Fibroblast of the conjunctiva (primary cell): ENCODE measurements at places on chromosomes 3 and 15.

- no peak for DNase-seq
Observed at GRCh38 chr15:93477188-93477587, 388.2 kb upstream of the RGMA start.

DNA sequence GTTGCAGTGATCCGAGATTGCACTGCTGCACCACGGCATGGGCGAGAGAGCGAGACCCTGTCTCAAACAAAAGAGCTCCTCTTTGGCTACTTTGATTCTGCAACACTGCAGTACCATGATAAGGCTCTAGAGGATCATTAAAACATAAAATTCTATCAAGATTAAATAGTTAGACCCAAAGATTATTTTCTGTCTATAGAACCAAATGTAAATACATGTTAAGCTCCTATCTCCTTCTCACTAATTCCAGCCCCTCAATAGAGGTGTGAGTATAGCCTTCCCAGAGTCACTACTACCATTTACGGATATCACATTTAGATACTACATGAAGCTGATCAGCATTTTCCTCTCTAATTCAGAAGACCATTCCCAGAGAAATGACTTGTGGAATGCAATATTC lies 4.3 kb upstream of the MUC13 start:
- DNase-seq: no peak

DNA sequence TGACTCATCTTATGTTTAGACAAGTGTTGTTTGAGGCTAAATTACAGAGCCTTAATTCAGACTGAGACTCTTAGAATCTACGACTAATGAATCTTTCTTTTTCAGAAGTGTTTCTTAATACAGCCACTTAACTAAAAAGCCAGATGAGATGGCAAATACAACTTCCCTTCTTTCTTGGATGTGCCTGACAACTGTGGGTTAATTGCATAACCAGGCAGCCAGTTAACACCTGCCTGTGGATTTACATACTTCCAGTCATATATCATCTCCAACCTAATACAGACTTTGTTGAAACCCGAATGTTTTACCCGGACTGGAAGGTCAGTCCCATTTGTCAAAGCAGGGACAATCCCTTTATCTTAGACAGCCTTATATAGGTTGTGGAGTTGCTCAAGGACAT lies 297.6 kb downstream of the VPS13C start:
- DNase-seq: no peak

DNA sequence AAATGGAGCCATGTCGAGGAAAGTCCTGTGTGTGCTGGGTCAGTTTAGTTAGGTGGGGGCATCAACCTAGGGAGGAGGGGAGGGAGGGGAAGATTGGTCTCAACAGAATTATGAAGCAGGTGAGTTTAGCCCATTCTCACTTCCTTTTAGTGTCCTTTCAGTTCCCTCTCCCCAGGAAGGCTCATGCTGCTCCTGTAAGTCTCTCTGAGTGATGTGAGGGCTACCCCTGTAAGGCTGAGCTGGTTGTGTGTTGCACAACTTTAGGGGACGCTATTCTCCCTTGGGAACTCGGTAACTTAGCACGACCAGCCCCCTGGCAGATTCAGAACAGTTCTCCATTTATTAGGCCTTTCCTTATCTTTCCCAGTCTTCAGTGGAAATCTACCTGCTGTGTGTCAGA lies 21.2 kb downstream of the IL5RA start:
- no peak for DNase-seq
